Activated CD8-positive, alpha-beta memory T cell treated with anti-CD3 and anti-CD28 coated beads, Interleukin-2, amount 50 U/mL, for 48 hours (primary cell): ENCODE measurements at places on chromosomes 11 and 22.

GRCh38 chr11:39674761-39675160 lies 1784.7 kb downstream of the LRRC4C start:
- DNase-seq = no peak

DNA sequence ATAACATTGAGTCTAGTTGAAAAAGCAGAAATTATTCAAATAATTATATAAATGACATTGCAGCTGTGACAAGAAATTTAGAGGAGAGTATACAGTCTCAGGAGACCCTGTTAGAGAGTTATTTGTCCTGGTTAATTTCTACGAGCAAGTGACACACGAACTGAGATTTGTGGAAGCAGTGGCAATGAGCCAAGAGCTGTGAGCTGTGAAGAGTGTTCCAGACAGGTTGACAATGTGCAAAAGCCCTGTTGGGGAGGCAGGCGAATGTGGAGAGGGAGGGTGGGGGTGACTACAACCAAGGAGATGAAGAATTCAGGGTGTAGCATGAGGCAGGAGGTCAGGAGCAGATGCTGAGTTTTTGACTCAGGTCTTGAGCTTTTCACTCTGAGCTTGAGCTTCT lies 620.2 kb upstream of the TENM4 start:
- DNase-seq = no peak

- no peak for DNase-seq
These were observed 39.4 kb downstream of the ST14 start for GRCh38 chr11:130198964-130199363.

- no peak for DNase-seq
These were observed 474.3 kb downstream of the TBC1D22A start for GRCh38 chr22:47236718-47237117.

DNA sequence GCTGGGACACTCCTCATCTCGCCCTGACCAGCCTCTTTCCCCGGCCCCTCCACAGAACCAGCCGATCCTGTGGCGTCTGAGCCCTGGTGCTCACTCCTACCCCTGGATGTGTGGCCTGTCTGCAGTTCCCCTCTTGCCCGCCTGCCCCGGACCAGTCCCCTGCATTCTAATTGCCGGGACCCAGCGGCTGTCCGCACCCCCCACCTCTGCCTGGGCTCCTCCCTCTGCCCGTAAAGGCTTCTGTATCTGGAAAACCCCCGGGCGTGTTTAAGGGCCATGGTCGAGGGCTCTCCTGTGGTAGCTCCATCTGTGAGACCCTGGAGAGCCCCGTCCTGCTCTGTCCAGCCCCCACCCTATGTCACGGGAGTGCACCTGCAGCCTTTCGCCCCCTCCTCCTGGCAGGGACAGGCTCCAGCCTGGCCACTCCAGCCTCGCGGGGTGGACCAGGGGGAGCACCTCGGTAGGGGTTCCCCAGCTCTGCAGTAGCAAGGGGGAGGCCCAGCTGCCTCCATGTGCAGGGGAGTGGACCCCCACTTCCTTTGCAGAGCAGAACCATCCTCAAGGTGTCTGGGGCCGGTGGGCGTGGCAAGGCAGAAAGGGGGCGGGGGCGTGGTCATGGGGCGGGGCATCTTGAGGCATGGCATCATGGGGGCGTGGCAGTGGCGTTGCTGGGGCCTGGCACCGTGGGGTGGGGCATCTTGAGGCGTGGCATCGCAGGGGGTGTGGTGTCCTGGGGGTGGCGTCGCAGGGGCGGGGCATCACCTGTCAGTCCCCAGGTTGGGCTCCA lies 430.4 kb downstream of the TBC1D22A start:
- peak; percentile 54 for DNase-seq

GRCh38 chr11:98842187-98842586 lies 178.6 kb upstream of the CNTN5 start:
- no peak for DNase-seq

- DNase-seq = no peak
These were observed 21.5 kb upstream of the PRR5 start for GRCh38 chr22:44680481-44680894.

DNA sequence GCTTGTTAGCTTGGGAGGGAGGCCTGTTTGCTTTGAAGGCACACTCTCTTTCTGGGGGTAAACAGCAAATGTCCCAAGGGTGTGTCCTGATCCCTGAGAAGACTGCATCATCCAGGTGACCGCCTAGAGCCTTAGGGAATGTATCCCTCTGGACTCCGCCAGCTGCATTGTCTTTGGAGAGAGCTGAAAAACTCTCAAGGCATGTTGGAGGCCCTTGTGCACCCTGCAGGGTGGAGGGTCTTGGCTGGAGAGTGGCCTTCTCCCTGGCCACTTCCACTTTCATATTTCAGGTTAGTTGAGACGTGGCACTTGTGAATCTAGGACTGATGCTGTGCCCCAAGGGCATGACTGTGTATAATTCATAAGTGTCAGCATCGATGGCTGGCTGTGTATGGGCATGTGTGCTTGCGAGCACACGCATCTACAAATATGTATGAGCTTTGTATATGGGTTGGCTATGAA lies 70.6 kb downstream of the ZBTB16 start:
- DNase-seq = no peak

- no peak for DNase-seq
These were observed 26.0 kb downstream of the CLMP start for GRCh38 chr11:123168955-123169484.

DNA sequence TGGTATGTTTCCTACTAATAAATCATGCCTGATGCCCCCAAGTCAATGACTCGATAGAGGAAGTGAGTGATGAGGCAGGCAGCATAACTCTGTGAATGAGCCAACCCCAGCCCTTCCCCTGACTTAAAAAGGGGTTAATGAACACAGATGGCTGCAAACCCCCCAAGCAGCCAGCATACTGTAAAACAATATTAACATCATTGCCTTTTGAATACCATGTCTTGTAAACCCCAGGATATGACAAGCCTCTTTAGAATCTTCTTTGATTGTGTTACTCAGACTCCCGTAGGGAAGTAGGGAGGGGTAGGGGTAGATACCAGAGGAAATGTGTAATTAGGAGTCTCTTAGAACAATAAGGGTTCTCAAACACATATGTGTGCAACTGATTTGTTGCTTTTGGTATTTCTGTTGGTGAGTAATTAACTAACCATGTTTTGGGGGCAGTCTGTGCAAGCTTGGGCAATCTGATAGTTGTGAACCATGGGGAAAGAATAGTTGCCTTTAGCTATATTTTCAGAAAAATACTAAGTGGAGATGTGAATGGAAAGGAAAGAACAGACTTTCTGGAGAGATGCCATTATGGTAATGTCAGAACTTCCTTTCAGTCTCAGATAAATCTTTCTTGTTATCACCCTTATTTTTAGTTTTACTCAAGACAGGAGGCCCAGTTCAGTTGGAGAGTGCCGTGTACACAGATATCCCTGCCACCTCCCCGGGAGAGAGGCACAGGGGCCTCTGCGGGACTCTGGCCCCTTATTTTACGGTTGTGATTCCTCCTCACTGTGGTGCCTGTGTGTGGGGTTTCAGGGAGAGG lies 701.8 kb downstream of the NTM start:
- DNase-seq = no peak

DNA sequence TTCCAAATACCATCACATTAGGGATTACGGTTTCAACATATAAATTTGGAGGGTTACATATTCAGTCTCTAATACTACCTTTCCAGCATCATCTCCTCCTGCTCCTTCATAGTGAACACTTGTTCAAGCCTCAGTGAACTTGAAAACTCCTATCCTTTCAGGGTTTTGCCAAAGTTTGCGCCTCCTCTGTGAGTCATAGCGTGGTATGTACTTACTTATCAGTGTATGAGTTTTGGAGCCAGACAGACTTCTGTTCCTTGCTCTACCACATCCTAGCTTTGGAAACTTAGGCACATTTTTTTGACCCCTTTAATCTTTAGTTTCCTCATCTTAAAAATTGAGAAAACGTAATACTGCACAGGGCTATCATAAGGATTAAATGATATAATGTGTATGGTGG lies 160.1 kb upstream of the ZC3H12C start:
- no peak for DNase-seq
